ENCODE measurements at places on chromosomes 2 and 18.

DNA sequence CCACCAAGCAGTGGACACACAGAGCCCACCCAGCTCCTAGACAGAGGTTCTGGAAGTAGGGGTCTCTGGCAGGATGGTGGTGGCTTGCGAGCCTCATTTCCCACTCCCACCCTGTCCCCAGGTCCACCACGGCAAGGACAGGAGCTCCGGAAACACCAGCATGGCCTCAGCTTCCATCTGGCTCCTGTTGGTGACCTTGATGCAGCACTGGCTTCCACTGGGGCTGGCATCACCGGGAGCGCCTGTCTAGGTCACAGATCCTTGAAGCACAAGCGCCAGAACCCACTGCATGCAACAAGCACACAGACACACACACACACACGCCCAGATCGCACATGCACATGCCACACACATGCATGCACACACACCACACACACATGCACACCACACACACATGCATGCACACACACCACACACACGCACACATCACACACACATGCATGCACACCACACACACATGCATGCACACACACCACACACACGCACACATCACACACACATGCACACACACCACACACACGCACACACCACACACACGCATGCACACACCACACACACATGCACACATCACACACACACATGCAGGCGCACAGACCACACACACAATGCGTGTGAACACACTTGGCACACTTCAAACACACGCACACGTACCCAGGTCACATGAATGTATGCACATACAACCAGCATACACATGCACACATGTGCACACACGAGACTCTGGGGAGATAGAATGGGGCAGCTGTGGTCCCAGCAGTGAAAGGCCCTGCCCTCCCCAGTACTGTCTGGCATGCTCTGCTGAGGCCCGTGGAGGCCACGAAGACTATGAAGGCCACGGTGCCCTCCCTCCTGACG lies 63.7 kb downstream of the TWIST2 start:
- no peak for ATAC-seq

DNA sequence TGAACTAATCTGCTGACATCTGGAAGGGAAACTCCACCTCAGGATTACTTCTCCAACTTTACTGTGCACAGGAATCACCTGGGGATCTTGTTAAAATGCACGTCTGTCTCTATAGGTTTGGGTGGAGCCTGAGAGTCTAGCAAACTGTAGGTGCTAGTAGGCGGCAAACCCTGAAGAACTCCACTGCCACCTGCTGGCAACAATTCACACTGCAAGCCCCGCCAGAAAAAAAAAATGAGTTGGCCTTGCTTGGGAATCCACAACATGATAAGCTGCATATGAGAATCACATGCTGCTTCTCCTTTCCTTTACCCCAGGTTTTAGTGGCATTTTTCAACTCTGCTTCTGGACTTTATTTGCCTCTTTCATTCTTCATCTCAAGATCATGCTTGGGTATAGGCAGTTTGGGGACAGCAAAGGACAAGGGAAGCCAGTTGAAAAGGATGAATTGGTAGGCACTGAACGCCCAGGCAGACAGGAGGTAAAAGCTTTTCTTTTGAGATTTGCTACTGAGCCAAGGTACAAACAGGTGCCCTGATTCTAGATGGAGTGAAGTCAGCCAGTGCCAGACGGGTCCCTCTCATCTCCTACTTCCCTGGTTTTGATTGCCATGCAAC lies 88.8 kb downstream of the VIT start:
- peak; percentile 63 for ATAC-seq

- ATAC-seq = no peak
Measured at GRCh38 chr18:13910501-13910900, 4.8 kb downstream of the MC2R start.

GRCh38 chr18:78679031-78679430 lies 300.6 kb upstream of the SALL3 start:
- ATAC-seq = no peak

DNA sequence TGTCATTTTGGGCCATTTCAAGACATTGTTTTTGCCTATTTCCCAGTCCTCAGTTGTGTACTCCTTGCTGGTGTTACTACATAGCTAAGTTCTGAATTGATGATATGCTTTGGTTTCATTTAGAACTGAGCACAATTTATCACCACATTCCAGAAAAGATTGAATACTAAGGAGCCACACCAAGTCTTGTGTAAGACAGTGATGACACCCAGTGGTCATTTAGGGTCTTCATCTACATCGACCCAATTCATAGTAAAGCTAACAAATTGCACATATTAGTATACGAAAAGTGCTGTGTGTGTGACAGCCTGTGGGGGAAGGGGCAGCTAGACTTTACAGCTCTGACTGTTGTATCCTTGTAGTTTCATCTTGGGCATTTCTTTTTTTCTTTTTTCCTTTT lies 10.9 kb upstream of the DLX2 start:
- ATAC-seq = no peak

GRCh38 chr2:124816007-124816406 lies 790.9 kb downstream of the CNTNAP5 start:
- no peak for ATAC-seq

- no peak for ATAC-seq
Measured at GRCh38 chr2:647003-647560, 30.1 kb downstream of the TMEM18 start.

- ATAC-seq = no peak
Measured at GRCh38 chr2:150138587-150138986, 348.9 kb downstream of the RND3 start.

DNA sequence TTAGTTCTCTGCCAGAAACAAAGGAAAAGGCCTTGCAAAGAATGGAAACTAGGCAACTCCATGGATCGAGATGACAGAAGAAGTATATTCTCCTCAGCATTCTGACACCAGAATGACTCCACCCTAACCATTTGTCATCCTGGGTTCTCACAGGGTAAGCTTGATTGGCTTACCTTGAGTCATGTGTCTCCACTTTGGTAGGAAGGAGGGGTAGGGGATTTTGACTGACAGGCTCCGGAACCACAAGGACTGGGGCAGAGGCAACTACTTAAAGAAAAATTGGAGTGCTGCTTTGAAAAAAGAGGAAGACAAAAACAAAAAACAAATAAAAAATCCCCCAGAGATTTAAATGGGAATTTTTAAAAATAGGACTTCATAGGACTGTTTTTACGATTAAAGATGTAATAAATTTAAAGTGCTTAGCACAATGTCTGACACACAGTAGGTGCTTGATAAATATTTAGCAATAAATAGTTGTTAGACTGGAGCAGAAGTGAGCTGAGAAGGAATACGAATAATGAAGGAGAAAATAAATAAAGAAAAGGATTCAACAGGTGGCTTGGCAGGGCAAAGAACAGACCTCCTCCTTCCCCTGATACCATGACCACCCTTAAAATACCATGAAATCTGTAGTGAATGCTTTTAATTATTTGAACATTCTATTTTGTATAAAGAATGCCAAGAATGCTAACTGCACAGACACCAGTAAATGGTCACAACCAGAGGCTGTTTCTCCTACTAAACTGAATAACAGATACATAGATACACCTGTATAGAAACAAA lies 230.2 kb downstream of the CDCA7 start:
- no peak for ATAC-seq

- no peak for ATAC-seq
Measured at GRCh38 chr18:28078298-28078697, 98.6 kb downstream of the CDH2 start.

GRCh38 chr2:231395188-231396057 lies at the start of gene B3GNT7:
Gene B3GNT7 (plus strand): TSS chr2:231395710. CDS start chr2:231395804, 94 bp downstream.
- no peak for ATAC-seq

DNA sequence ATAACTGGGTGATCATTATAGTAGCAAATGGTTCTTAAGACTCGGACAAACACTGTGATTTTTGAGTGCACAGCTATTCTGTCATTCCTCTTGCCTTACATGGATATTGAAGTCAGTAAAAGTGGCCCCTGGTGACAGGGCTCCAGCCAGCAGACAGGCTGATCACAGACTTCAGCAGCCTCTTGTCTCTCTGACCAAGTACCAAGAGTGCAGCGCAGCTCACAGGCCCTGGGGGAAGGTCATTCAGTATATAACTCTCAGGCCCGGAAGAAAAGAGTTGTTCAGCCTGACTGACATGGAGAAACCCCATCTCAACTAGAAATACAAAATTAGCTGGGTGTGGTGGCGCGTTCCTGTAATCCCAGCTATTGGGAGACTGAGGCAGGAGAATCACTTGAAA lies 202.6 kb downstream of the HRH4 start:
- ATAC-seq = no peak

- no peak for ATAC-seq
Measured at GRCh38 chr18:22563164-22563583, 145.5 kb upstream of the CTAGE1 start.

GRCh38 chr2:989781-990467 lies 39.3 kb downstream of the SNTG2 start:
- no peak for ATAC-seq

GRCh38 chr2:47599171-47599570 lies 183.8 kb upstream of the MSH6 start:
- ATAC-seq = no peak
